ENCODE measurements at places on chromosomes 7 and 10.
A peak's percentile ranks its signal among the peaks of the same experiment; 100 is the strongest.

- DNase-seq = no peak
Observed at GRCh38 chr7:111678986-111679385, 116.7 kb upstream of the IMMP2L start.

DNA sequence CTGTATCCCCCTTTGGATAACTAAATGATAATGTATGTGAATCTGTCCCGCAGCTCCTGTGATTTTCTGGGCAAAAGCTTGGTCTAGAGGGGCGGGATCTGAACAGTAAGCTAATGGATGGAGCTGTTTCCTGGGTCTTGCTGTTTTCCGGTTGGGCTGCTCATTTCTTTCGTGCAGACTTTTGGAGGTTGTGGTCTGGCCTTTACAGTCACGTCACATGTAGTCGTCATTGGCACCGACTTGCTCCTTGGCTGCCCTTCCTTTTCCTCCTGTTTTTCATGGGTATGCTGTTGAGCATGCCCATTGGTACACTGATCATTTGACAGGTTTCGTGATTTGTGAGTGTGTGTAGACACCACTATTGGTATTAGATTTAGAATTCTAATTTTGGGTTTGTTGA, 2.0 kb downstream of the FBH1 start:
- no peak for DNase-seq

GRCh38 chr10:62587011-62587410, 212.8 kb downstream of the ZNF365 start:
- no peak for DNase-seq

DNA sequence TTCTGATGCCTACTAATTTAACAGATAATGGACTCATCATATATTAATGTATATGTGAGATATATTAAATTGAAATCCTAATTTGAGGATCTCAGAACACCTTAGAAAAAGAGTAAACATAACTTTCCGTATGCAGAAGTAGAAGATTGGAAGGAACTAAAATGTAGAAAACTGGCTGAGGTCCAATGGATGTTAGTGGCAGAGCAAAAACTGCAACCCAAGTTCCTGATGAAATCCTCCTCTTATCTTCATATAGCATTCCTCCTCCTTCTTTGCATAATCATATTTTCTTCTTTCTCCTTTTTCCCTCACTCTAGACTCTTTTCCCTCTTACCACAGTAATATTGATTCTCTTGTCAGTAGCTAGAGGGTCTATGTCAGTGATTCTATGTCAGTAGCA, 6.0 kb downstream of the INA start:
- DNase-seq = no peak

- no peak for DNase-seq
Observed at GRCh38 chr7:37549076-37549931, 100.6 kb upstream of the ELMO1 start.

DNA sequence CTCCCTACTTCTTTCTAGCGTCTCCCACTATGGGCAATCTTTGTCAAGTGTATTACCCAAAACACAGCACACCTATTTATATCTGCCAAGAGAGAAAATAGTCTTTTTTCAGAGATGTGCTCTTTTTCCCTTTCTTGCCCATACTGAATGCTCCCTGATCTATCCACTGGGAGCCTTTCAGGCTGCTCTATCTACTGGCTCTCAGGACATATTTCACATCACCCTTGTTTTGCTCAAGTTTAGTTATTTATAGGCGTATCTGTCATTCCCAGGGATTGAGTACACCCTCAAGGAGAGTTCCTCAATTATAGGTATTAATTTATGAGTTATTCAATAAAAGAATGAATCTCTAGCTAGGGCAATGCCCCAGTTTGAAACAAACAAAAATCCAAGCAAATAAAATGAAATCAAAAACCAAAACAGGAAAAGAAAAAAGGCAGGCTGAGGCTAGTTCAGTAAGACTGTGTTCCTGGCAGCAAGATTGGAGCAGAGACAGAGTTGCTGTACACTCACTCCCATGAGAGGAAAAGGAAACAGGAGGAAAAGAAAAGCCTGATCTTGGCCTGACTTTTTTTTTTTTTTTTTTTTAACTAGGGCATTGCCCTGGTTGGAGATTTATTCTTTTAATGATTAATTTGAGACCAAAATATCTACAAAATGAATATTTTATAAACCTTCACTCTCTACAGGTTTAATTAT, 665.9 kb upstream of the PCDH15 start:
- no peak for DNase-seq

- DNase-seq = no peak
Observed at GRCh38 chr7:158957510-158957906, 101.2 kb downstream of the DYNC2I1 start.

- no peak for DNase-seq
Observed at GRCh38 chr10:128046953-128047290, 79.3 kb downstream of the MKI67 start.

DNA sequence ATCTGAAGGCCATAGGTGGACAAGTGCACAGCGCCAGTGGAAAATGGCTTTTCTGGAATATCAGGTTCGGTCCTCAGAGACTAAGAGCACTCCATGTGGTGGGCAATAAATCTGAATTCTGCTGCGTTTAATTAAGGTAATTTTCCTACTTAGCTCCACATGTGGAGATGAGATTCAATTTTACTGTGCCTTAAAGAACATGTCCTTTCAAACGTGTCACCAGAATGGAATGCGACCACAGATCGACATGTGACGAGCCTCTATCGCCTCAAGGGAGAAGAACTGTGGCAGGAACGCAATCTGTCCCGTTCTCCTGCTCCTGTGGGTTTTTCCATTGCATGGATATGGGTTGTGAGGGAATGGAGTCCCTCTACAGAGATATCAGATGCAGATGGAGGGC, 205.3 kb upstream of the ZNF32 start:
- no peak for DNase-seq

DNA sequence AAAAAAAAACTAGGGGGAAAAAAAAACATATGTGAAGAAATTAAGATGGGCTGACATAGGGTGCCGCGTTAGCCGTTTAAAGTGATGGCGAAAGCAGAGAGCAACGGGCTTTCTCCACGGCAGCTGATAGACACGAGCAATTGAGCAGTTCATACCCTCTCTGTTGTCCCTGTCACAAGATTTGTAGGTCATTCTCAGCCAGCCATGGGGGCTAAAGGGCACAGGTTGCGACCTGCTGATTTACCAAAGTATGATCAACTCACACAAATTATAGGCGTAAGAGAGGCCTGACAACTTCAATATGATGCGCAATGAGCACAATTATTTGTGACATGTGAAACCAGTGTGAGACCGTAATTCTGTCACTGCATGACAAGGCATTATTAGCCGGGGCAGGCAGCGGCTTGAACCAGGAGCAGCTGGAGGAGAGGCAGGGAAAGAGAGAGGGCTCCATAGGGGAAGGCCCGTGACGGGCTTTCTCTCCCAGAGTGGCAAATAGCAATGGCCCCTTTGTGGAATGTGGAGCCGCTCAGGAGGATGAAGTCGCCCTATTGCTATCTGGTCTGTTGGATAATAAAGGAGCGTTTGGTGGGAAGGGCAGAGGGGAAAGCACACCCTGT, 195.1 kb upstream of the HABP2 start:
- DNase-seq = peak; percentile 11

DNA sequence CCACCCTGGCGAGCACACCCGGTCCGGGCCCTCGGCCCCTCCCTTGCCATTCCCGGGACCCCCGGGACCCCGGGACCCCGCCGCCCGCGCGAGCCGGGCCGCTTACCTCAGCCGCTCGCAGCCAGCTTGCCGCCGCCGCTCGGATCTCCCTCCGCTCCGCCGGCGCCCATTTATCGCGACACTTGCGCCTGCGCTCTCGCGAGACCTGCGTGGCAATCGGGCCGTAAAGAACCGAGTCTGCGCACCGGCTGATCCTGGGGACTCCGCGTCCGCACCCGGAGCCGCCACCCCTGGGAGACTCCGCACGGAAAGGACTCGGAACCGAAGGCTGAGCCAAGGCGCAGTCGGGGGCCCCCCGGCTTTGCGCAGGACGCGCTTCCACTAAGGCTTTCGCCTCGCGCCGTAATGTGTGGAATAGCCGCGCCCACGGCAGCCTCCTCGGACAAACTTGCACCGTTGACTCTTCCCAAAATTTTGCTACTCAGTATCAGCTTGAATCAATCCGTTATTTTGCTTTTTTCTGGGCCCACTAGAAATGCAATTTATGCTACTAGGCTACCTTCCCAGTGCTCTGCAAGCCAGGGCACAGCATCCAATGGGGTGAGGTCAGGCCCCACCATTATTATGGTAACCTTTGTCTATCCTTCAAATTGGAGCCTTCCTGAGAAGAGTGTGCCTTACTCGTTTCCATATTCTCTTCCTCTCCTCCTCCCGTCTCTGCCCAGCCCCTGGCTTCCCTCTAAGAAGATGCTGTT, at the start of gene MAD1L1:
Gene MAD1L1 (minus strand): TSS at position 180 of the 755 bp plus-strand sequence. CDS start 2,812 bp downstream, outside the sequence.
- DNase-seq = peak; percentile 91

GRCh38 chr10:43250615-43251418, 16.0 kb downstream of the RASGEF1A start:
- peak; percentile 19 for DNase-seq

DNA sequence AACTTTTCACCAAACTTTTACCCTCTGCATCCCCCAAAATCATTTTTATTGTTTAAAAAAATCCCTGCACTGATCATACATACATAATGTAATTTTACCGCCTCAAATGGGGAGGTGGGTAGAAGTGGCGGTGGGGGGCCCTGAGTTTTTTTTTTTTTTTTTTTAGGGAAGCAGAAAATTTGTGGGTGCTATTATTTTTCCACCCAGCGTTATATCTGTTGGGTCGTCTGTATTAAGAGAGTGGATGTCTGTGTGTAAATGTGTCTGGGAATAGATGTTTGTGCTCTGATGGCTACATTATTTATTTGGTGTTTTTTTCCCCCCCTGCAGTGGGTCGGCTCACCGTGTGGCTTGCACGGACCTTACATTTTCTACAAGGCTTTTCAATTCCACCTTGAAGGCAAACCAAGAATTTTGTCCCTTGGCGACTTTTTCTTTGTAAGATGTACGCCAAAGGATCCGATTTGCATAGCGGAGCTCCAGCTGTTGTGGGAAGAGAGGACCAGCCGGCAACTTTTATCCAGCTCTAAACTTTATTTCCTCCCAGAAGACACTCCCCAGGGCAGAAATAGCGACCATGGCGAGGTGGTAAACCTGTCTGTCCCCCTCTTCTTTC, 438 bp downstream of the ARID5B start:
- no peak for DNase-seq

DNA sequence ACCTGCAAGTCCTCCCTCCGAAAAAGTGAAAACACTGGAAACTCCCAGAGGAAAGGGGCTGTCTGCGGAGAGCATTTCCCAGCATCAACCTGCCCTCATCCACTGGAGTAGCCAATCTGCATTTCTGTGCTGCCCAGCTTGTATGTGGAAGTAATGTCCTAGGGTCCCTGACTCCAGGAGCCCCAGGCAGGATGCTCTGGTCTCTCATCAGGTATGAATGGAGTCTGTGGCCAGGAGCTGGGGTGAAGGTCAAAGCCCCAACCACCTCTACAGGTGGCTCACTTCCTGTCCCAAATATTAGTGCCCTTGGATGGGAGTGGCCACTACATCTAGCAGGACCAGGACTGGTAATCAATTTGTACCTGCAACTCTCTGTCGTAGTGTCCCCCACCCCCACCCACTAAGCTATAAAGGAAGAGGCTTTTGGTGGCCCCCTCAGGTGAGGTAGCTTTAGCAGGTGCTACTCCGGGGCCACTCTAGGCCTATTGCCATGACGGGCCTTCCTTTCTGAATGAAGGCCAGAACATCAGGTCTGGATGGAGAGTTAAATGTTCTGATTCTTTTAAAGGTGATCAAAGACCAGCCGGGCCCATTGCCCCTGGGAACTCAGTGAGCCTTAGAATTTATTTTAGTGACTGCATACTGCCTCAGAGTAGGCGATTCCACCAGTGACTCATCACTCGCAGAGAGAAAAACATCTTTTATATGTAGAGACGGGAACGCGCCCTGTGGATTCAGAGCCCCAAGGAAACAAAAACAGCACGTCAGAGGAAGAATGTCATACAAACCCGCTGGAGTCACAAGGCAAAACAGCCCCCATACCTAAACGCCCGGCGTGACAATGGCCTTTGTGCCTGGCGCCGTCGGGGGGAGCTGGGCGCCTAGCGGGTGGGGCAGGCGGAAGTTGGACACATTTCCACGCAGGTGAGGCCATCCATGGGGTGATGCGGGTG, 13.0 kb downstream of the EN2 start:
- no peak for DNase-seq

- no peak for DNase-seq
Observed at GRCh38 chr7:27994639-27995038, 186.0 kb downstream of the JAZF1 start.

- peak; percentile 84 for DNase-seq
Observed at GRCh38 chr10:101272229-101272868, 43.1 kb upstream of the LBX1 start.

- DNase-seq = no peak
Observed at GRCh38 chr7:101714097-101714496, 85.0 kb upstream of the MYL10 start.

DNA sequence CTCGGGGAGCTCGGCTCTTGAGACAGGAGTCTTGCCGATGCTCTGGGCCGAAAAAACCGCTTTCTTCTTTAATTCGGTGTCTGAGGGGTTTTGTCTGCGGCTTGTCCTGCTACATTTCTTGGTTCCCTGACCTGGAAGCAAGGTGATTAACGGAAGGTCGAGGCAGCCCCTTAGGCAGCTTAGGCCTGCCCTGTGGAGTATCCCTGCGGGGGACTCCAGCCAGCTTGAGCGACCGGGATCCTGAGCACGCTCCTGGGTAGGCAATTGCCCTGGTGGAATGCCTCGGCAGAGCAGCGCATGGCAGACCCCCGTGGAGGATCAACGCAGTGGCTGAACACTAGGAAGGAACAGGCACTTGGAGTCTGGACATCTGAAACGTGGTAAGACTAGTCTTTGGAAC, 30.5 kb upstream of the GHITM start:
- DNase-seq = peak; percentile 18

DNA sequence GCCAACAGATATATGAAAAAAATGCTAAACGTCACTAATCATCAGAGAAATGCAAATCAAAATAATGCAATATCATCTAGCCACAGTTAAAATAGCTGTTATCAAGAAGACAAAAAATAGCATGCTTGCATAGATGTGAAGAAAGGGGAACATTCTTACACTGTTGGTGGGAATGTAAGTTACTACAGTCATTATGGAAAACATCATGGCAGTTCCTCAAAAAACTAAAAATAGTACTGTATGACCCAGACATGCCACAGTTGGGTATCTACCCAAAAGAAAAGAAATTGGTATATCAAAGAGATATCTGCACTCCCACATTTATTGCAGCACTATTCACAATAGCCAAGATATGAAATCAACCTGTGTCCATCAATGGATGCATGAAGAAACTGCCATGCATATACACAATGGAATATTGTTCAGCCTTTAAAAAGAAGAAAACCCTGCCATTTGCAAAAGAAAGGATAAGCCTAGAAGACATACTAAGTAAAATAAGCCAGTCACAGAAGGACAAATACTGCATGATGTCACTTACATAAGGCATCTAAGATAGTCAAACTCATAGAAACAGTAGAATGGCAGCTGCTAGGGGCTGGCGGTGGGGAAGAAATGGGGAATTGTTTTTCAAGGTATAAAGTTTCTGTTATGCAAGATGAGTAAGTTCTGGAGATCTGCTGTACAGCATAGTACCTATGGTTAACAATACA, 107.0 kb downstream of the PTPN20 start:
- DNase-seq = no peak

DNA sequence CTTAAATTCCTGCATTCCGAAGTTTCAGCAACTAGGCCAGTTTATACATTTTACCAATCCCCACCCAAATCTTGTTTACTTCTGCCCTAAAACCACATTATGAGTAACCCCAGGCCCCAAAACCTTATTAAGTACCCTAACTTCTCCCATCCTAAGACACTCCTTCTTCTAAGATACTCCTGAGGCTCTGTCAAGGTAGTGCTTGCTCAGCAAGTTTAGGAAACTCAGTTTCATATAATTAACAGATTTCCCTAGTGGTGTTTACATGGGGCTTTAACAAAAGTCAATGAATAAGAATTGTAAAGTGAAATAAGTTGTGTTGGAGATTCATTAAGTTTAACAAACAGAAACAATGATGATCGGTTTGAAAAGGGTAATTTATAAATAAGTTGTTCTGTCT, 77.8 kb downstream of the CPEB3 start:
- no peak for DNase-seq

Measured in WTC11 (cell line).